ENCODE measurements at places on chromosomes 2 and 18. TPM values are rescaled to one million over a fixed set of nuclear protein-coding genes. Genes with fewer than 3 reads are reported as not detected.

DNA sequence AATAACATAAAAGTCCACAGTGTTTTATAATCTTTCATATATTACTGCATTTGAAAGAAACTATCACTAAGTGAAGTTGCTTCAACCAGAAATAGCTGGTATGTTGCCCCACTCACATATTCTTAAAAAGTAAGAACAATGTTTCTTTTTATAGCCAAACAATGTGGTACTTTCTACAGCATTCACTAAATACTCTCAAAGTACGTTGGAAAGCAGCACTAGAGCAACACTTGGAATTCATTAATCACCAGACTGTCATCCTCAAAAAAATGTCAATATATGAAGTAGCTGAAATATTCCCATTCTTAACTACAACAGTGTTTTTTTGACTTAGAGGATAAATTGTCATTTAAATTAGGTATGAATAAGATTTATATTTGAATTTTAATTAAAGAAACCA lies 32.8 kb downstream of the COBLL1 start:
- DNase-seq, result no peak

DNA sequence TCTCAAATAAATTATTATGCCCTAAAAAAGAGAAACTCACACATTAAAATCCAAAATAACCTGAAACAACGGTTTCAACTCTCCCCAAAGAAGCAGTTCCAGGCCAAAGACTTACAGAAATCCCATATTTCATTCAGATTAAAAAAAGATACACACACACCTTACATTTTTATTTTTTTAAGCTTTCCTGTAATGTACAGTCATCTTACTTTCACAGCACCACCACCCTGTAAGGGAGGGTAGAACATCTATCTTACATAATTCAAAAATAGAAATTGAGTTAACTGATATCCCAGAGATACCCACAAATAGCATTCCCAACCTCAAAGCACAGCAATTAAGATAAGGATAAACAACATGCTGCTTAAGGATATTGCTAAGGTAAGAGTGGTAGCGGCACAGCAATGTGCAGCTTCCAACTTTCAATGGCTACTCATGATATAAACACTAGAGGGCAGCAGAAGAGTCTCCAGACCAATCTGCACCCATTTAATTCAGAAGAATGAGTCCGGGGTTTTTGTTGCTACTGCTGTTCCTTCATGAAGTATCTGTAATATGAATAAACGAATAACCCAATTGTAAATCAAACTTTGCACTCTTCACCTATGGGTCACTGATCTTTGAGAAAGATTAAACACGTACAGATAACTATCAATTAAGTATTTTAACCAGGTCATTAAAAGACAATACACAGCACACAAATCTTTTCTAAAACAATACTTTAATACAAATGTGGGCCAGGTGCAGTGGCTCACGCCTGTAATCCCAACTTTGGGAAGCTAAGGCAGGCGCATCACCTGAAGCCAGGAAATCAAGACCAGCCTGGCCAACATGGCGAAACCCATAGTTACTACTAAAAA lies 11.3 kb downstream of the GFPT1 start:
- no peak for DNase-seq

DNA sequence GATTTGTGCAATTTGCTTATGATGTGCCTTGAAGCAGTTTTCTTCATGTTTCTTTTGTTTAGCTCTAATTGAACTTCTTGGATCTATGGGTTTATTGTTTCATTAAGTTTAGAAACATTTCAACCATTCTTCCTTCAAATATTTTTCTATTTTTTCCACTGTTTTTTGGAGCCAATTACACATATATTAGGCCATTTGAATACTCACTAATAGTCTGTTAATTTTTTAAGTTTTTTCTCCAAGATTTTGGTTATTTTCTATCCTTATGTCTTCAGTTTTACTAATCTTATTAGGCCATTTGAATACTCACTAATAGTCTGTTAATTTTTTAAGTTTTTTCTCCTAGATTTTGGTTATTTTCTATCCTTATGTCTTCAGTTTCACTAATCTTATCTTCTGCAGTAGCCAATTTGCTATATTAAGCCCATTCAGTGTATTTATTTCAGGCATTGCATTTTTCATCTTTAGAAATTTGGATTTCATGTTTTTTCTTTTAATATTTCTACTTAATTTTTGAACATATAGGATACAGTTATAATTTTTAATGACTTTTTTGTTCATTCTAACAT lies 9.5 kb upstream of the TMEM87B start:
- DNase-seq, result no peak

DNA sequence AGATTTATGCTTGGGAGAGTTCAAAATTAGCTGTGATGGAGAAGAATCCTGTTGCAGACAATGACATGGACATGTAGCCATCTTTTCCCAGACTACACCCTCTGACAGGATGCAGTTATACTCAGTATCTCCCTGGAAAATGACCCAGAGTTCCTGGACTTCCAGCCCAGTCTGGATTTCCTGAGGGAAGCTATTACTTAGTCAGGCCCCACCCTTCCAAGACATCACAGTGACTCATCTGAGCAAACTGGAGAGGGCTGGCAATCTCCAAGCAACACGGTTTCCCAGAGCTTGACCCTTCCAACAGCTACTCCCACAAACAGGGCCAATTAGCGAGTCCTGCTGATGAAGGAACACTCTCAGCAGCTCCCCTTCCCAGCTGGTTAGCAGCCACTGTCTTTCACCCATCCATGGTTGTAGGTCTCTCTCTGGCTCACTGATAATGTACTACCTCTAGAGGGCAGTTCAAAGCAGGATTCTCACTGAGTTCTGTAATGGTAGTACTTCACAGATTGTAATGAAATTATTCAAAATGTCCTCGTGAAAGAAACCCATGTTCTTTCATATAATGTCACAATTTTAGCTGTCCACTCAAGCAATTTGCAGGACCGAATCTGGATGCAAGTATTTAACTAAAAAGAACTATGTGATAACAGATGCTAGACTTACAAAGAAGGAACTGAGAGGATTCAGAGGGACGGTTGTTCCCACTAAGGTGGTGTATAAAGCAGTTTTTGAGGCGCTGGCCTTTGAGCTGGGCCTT lies 110.2 kb downstream of the MDH1 start:
- DNase-seq, result peak; percentile 66

- no peak for DNase-seq
These were observed 58.3 kb downstream of the COL6A3 start for GRCh38 chr2:237355701-237356100.

DNA sequence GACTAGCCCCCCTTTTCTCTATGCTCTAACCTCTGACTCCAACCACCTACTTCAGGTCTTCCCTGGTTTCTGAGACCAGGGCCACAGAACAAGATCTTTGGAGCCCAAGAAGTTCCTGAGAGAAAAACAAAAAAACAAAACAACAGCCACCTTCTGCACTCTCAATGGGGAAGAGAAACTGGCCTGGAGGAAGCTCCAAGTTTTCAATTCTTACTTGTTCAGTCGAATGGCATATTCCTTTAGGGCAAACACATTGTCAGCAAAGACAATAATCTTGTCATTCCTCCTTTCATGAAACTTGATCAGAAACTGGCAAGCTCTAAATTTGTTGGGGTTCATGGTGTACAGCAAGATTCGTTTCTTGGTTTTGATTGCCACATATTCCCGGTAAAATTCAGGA lies 15.0 kb downstream of the ERCC3 start:
- no peak for DNase-seq

DNA sequence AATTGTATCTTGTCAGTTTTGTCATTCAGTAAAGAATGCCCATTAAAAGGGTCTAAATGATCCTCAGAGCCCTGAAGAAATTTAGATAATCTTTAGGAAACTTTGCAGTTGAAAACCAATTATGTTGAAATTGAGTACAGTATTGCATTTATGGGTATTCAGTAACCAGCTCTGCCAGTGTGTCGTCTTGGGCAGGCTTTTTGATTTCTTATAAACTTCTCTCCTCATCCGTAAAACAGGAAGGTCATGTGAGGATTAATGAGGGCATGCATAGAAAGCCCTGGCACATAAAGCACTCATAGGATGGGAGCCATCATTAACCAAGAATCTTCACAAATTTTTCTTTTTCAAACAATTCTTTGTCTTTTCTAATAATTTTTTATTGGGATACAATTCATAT lies 14.8 kb downstream of the PNO1 start:
- DNase-seq, result no peak

DNA sequence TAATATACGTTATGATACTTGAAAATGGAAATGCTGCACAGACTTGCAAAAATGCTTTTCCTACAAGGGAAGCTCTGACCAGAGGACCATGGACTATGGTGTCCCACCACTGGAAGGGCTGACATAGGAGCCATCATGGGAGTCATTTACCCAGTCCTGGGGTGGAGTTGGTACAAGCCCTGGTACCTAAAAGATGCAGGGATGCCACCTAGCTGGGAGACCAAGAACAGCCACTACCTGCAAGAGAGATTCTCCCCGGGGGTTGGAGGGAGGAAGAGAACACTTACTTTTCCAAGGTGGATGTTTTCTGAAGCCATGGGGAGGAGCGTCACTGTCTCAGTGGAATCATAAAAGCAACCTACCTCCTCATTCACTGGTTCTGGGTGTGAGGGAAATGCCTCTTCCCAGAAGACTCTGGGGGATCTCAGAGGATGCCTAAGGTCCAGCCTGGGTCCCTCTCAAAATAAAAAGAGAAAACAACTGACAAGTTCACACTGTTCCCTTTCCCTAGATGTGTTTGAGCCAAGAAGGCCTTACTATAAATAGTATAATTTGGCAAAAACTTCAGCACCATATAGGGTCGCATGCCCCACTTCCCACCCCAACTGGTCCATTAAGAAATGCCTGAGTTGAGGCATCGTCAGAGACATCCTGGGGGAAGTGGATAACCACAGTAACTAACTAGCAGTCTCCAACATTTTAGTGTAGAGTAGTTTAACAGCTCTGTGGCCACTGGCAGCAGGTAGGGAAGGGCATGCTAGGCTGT lies 39.9 kb downstream of the REEP1 start:
- DNase-seq, result no peak

DNA sequence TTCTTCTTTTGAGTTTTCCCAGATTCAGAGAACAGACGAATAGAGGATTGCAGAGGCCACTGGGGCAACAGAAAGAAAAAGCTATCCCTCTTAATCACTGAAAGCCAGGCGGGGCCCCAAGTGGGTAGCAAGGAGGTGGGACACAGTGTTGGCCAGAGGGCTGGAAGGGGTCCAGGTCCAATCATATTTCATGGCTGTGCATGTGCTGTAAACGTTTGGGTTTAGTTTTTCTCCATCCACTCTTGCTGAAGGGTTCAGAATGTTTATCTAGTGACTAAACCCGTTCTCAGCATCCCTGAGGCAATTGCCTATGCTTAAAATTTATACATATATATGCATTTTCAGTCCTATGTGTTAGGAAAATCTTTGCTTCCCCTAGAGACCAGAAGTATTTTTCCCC lies 99.4 kb upstream of the EPHA4 start:
- no peak for DNase-seq

DNA sequence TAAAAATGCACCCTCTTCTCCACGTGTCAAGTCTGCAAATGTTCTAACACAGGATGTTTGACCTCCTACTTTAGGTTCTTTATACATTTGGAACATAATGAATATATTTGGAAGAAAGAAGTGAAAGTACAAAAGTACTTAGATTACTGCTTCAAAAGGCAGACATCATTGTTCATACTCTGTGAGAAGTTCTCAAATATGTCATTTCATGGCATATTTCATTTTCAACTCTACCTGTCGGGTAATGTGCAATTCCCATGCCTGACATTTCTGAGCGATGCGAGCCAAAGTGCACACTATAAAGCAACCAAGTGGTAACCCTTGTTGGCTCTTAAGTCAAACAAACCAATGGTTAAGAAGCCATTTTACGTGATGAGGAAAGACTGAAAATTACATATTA lies 7.0 kb downstream of the BUB1 start:
- no peak for DNase-seq

DNA sequence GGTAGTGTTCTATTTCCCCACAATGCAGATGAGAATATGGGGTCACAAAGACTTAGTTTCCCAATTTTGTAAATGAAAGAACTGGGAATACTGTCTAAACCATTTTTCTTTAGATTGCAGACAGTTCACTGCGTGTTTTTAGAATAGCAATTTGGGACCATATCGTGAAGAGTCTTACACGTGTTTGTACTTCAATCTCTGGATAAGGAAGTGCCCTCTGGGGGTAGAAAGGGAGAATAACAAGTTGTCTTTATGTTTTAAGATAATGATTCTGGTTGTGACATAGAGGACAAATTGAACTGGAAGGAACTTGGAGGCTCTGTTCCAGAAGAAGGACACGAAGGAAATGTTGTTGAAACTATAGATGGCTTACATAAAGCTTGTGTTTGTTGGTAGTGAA lies 457.7 kb downstream of the CBLN2 start:
- DNase-seq, result no peak

GRCh38 chr18:10523544-10523943 lies 2.3 kb upstream of the NAPG start:
- no peak for DNase-seq

DNA sequence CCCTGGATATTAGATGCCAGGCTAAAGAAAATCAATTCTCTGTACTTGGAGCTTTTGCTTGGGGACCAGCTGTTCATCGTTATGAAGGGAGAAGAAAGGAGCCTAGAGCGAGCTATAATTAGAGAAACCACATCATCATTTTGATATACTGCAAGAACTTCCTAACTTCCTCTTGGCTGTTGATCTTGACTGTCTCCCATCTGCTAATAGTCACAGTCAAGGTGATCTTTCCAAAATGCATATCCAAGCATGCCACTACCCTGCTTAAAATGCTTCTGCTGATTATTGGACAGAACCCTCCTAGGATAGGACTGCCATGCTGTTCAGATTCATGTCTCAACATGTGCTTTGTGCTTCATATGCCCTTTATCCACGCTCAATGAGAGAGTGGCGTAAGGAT lies 54.8 kb downstream of the RAPGEF4 start:
- no peak for DNase-seq

DNA sequence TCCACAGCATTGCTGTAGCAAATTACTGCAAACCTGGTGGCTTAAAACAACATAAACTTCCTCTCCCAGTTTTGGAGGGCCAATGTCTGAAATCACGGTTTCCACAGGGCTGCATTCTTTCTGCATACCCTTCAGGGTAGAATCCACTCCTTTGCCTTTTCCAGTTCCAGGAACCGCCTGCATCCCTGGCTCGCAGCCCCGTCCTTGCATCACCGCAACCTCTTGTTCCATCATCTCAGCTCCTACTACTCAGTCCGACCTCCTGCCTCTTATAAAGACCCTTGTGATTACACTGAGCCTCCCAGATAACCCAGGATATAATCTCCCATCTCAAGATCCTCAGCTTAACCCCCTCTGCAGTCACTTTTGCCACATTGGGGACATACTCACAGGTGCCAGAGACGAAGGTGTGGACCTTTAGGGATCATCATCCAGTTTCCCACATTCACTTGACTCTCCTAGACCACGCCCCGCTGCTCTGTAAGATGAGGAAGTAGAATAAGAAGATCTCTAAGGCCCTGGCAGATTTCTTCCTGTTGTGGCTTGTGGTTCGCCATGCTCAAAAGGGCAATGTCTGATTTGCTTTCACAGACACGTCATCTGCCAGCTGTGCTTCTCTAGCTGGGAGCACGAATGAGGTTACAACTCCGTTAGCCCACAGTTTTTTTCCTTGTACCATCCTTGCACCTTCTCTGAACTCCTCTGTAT lies 103.6 kb upstream of the AGAP1 start:
- no peak for DNase-seq

LINC00305 gene
- total RNA-seq, result not detected

TRAPPC12 gene
- total RNA-seq, result 101 TPM

CDK15 gene
- 0.09 TPM for total RNA-seq

NEUROD1 gene
- not detected for total RNA-seq

ZSWIM2 gene
- total RNA-seq, result not detected

SRD5A2 gene
- not detected for total RNA-seq

MC4R gene
- total RNA-seq, result not detected

FEV gene
- total RNA-seq, result not detected

DNAH7 gene
- not detected for total RNA-seq

ARHGEF33 gene
- 0.06 TPM for total RNA-seq
